HFFc6 (cell line): ENCODE measurements at places on chromosomes 5 and 9.

- no peak for DNase-seq
Observed at GRCh38 chr9:120382453-120382852, 197.5 kb downstream of the CDK5RAP2 start.

DNA sequence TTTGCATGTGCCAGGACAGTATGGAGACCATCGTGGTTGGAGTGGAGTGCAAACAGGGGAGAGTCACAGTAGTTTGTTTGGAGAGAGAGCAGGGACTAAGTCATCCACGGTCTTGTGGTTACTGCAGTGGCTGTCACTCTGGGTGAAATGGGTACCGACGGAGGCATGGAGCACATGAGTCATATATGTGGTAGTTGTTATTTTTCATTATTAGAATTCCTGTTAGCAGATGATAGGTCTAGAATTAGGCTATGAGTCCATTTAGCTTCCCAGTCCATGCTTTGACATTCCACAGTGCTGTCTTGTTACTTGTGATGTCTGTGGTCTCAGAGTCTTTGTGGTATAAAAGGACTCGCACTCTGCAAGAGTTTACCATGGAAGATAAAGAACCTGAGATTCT is 303.9 kb downstream of the DMRT2 start:
- DNase-seq: no peak

- DNase-seq: no peak
Observed at GRCh38 chr5:29950416-29951145, 1242.9 kb upstream of the CDH6 start.

GRCh38 chr9:112555844-112556482 is 69.3 kb downstream of the KIAA1958 start:
- no peak for DNase-seq

- peak; percentile 72 for DNase-seq
Observed at GRCh38 chr5:102856389-102856777, 101.3 kb downstream of the PAM start.

DNA sequence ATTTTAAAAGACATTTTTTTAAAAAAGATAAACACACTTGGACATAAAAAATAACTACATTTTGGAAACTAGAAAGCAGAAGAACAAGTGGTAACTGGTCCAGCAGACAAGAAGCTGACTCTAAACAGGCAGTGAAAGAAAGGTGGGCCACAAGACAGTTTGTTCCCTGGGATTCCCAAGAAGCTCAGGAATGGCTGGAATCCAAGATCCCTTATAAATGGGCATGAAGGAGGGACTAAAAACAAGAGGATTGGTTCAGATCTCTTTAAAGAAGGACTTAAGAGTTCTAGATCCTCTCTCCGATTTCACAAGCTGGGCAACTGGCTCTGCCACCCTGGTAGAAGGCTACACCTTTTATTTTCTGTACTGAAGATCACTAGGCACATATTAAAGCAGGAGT is 102.8 kb downstream of the ARL15 start:
- DNase-seq: no peak

GRCh38 chr9:94802793-94803192 is 76.3 kb downstream of the AOPEP start:
- DNase-seq: peak; percentile 52

- no peak for DNase-seq
Observed at GRCh38 chr5:68353605-68354004, 138.0 kb downstream of the PIK3R1 start.
